ENCODE measurements at places on chromosomes 5 and 9.

- H3K36me3 ChIP-seq = no peaks in the 10 kb centered on the region
- H3K27me3 ChIP-seq = no peaks in the 10 kb centered on the region
- no peaks in the 10 kb centered on the region for H3K4me1 ChIP-seq
- H3K27ac ChIP-seq = no peak overlapping the region
- no peak overlapping the region for H3K4me3 ChIP-seq
These were observed 448.3 kb downstream of the TLE4 start for GRCh38 chr9:80020056-80020455.

- H3K27ac ChIP-seq = no peak overlapping the region
- no peaks in the 10 kb centered on the region for H3K4me1 ChIP-seq
- H3K36me3 ChIP-seq = no peaks in the 10 kb centered on the region
- no peak overlapping the region for H3K4me3 ChIP-seq
These were observed 64.3 kb upstream of the C6 start for GRCh38 chr5:41277476-41278245.

GRCh38 chr9:116416421-116416820 is 262.8 kb downstream of the PAPPA start:
- H3K27me3 ChIP-seq = no peaks in the 10 kb centered on the region
- no peak overlapping the region for H3K27ac ChIP-seq
- no peak overlapping the region for H3K4me3 ChIP-seq
- H3K4me1 ChIP-seq = no peaks in the 10 kb centered on the region
- no peak for DNase-seq

DNA sequence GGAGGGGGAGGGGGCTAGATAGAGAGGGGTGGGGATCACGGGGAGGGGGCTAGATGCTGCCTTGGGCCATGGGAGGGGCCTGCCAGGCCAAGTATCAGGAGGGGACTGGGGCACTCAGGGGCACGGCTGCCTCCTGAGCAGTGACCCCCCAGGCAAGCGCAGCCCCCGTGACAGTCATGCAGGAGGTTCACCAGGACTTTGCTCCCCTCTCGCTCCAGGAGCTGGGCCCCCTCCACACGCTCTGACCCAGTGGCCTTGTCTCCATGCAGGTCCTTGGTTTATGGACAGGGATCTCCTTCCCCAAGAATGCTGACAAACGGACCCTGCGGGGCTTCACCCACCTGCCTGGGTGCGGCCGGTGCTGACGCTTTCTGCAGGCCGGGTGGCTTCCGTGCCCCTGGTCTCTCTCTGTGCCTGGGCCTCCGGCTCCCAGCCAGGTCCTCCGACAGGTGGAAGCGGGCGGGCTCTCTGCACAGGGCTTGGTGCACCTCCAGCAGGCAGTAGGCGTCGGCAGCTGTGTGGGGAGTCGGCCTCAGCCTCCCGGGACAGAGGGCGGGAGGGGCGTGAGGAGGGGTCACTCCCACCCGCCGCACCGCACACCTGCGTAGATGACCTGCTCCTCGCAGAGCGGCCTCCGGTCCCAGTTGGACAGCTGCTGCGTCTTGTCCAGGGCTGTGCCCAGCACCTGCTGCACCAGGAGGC is 46.8 kb upstream of the NRARP start:
- DNase-seq = no peak
- H3K4me3 ChIP-seq = no peak overlapping the region
- no peaks in the 10 kb centered on the region for H3K36me3 ChIP-seq
- no peak overlapping the region for H3K27ac ChIP-seq
- H3K27me3 ChIP-seq = no peaks in the 10 kb centered on the region

GRCh38 chr9:114394523-114395333 is 6.9 kb upstream of the AKNA start:
- peak overlapping the region; percentile 87 for H3K27ac ChIP-seq
- no peak for DNase-seq
- H3K36me3 ChIP-seq = no peaks in the 10 kb centered on the region
- H3K4me1 ChIP-seq = peaks cover 63% of the 10 kb centered on the region
- no peaks in the 10 kb centered on the region for H3K27me3 ChIP-seq
- H3K4me3 ChIP-seq = peak overlapping the region; percentile 32

DNA sequence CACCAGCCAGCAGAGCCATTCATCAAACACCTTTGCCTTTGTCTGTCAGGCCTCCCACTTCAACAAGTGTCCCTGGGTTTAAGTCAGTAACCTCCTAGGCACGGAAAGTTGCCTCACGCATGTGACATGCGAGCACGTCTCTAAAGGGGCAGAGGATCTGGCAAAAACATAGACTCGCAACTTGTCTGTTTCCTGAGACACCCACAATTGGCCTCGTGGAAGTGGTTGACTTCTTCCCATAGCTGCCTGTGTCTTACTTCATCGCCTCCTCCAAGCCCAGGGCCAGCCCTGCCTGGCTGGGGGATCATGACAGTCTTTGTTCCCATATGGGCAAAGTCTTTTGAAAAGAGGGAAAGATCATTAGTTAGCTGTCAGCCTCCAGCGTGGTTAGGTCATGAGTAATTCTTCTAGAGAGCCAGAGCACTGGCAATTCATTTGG is 35.5 kb upstream of the GLRX start:
- DNase-seq = no peak
- no peaks in the 10 kb centered on the region for H3K36me3 ChIP-seq
- H3K4me1 ChIP-seq = peaks cover 65% of the 10 kb centered on the region
- H3K27me3 ChIP-seq = no peaks in the 10 kb centered on the region
- peak overlapping the region; percentile 88 for H3K27ac ChIP-seq

GRCh38 chr5:14025569-14026286 is 81.2 kb upstream of the DNAH5 start:
- no peak for DNase-seq
- H3K36me3 ChIP-seq = no peaks in the 10 kb centered on the region
- H3K4me3 ChIP-seq = no peak overlapping the region
- no peaks in the 10 kb centered on the region for H3K4me1 ChIP-seq

GRCh38 chr9:134284273-134284672 is 42.0 kb upstream of the RXRA start:
- DNase-seq = no peak
- no peak overlapping the region for H3K27ac ChIP-seq
- no peaks in the 10 kb centered on the region for H3K27me3 ChIP-seq
- H3K4me3 ChIP-seq = no peak overlapping the region
- H3K4me1 ChIP-seq = peaks cover 26% of the 10 kb centered on the region
- no peaks in the 10 kb centered on the region for H3K36me3 ChIP-seq

DNA sequence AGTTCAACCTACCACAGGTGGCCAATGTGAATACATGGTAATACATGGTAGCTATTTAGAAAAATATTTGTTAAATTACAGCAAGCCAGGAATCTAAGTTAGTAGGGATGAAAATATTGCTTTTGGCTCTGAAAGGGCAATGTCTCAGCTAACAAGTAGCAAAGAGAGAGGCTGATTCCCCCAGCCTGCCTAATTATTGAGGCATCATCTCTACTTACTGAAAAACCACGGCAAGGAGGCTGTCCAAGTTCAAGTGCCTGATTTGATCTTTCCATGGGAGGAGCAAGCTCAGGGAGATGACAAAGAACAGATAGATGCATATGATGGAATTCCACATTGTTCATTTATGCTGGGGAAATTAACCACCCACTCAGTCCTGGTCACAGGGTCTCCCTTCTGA is 28.7 kb upstream of the UBTD2 start:
- H3K4me1 ChIP-seq = no peaks in the 10 kb centered on the region
- H3K4me3 ChIP-seq = no peak overlapping the region
- no peak overlapping the region for H3K27ac ChIP-seq
- no peak for DNase-seq
- no peaks in the 10 kb centered on the region for H3K36me3 ChIP-seq

GRCh38 chr5:1144089-1144488 is 32.2 kb upstream of the SLC12A7 start:
- H3K4me3 ChIP-seq = no peak overlapping the region
- H3K27me3 ChIP-seq = no peaks in the 10 kb centered on the region
- peaks cover 11% of the 10 kb centered on the region for H3K4me1 ChIP-seq
- H3K36me3 ChIP-seq = no peaks in the 10 kb centered on the region
- H3K27ac ChIP-seq = no peak overlapping the region
- no peak for DNase-seq

DNA sequence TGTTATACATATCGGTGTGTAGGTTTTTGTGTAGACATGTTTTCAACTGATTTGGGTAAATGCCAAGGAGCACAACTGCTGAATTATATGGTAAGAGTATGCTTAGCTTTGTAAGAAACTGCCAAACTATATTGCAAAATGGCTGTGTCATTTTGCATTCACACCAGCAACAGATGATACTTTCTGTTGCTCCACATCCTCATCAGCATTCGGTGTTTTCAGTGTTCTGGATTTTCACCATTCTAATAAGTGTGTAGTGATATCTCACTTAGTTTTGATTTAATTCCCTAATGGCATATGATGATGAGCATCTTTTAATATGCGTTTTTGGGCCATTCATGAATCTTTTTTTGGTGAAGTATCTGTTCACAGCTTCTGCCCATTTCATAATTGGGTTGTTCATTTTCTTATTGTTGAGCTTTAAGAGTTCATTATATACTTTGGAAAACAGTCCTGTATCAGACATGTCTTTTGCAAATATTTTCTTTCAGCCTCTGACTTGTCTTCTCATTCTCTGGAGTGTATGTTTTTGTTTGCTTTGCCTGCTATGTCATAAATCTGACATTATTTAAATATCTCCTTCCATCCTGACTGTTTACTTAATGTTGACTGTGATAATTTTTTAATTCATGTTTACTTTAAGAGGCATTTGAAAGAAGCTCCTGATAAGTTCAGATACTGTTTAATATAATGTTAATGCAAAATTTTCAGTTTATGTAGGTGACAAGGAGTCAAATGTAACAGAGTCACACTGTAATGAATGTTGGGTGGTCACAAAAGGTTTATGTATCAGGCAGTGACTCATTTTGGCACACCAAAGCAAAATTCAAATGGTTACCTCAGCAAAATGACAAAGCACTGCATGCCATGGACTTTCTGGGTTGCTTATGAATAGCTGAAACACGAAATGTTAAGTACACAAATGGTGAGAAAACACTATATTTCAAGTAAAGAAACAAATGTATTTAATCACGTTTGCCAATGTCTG is 181.1 kb upstream of the DAB2 start:
- no peaks in the 10 kb centered on the region for H3K27me3 ChIP-seq
- H3K36me3 ChIP-seq = no peaks in the 10 kb centered on the region
- no peak for DNase-seq
- H3K4me3 ChIP-seq = no peak overlapping the region

- no peak for DNase-seq
- no peak overlapping the region for H3K4me3 ChIP-seq
- no peak overlapping the region for H3K27ac ChIP-seq
- H3K36me3 ChIP-seq = no peaks in the 10 kb centered on the region
- no peaks in the 10 kb centered on the region for H3K4me1 ChIP-seq
These were observed 558.5 kb upstream of the PTGER4 start for GRCh38 chr5:40121236-40121635.

- DNase-seq = no peak
- H3K36me3 ChIP-seq = no peaks in the 10 kb centered on the region
These were observed 3.3 kb downstream of the OR5C1 start for GRCh38 chr9:122791872-122792669.

DNA sequence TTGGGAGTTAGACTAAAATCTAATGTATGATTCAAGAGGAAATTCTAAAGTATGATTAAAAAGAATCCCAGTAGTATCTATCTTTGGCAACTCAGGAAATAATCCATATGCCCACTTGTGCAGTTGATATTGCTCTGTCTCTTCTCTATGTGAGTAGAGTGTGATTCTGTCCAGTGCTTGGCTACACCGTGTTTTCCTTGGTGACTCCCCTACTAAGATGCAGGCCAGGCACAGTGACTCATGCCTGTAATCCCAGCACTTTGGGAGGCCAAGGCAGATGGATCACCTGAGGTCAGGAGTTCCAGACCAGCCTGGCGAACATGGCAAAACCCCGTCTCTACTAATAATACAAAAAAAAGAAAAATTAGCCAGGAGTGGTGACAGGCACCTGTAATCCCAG is 495.4 kb downstream of the MAT2B start:
- DNase-seq = no peak
- H3K27me3 ChIP-seq = no peaks in the 10 kb centered on the region
- H3K36me3 ChIP-seq = no peaks in the 10 kb centered on the region
- no peak overlapping the region for H3K27ac ChIP-seq

- H3K27ac ChIP-seq = no peak overlapping the region
- H3K36me3 ChIP-seq = no peaks in the 10 kb centered on the region
- peaks cover 50% of the 10 kb centered on the region for H3K4me1 ChIP-seq
- H3K27me3 ChIP-seq = peaks cover 5% of the 10 kb centered on the region
These were observed 1.7 kb downstream of the STC2 start for GRCh38 chr5:173326501-173326960.

DNA sequence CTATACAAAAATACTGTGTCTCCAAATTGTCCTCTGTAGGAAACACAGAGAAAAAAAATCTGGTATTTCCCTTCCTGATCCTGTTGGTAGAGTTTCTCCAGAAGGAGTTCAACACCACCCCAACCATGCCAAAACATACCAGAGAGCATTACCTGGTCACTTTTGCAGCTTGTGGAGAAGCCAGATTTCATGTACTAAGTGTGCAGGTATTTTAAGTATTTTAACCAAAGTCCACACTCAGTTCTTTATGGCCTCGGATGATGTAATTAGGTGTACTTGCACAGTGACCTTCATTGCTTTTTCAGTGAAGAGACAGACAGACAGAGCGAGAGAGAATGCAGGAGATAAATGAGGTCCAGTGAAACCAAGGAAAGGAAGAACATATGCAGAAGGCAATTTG is 2046.8 kb upstream of the CDH9 start:
- H3K27me3 ChIP-seq = no peaks in the 10 kb centered on the region
- H3K27ac ChIP-seq = no peak overlapping the region
- no peak for DNase-seq
- no peaks in the 10 kb centered on the region for H3K36me3 ChIP-seq

DNA sequence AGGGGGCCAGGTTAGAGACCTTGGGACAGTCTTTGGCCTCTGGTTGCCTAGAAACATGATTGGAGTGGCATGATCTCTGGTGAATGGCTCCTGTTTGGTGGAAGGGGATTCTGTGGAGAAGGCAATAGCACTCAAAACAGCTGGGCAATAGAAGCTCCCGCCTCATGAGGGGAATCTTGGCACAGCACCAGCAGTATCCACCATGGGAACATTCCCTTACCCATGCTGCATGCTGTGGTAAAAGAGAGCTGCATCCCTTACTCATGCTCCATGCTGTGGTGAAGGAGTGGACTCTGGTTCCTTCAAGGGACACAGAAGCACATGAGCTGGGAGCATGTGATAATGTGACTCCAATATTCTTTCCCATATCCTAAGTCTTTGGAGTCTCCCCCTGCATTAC is 160.6 kb downstream of the PJA2 start:
- no peak for DNase-seq
- H3K4me1 ChIP-seq = no peaks in the 10 kb centered on the region
- H3K36me3 ChIP-seq = no peaks in the 10 kb centered on the region
- H3K27ac ChIP-seq = no peak overlapping the region
- no peaks in the 10 kb centered on the region for H3K27me3 ChIP-seq
- no peak overlapping the region for H3K4me3 ChIP-seq

DNA sequence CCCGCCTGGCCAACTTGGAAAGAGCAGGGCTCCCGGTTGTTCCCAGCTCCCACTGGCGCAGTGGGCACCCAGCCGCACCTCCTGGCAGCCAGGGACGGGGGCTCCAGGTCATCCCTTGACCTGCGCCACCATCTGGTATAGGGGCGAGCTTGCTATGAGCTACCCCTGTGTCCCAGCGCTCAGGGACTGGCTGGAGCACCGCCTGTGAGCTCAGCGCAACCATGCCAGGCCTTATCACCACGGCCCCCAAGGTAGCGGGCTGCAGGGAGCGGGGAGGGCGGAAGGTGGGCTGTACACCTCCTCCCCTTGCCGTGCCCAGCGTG is 15.4 kb upstream of the RASA1 start:
- H3K4me1 ChIP-seq = no peaks in the 10 kb centered on the region
- H3K36me3 ChIP-seq = no peaks in the 10 kb centered on the region
- DNase-seq = no peak
- H3K27me3 ChIP-seq = no peaks in the 10 kb centered on the region
- H3K4me3 ChIP-seq = no peak overlapping the region

GRCh38 chr5:78534905-78535200 is 113.7 kb downstream of the LHFPL2 start:
- peak overlapping the region; percentile 84 for H3K27ac ChIP-seq
- H3K36me3 ChIP-seq = no peaks in the 10 kb centered on the region
- H3K4me1 ChIP-seq = peaks cover 8% of the 10 kb centered on the region
- DNase-seq = no peak
- H3K4me3 ChIP-seq = no peak overlapping the region

Data from vagina (tissue), 2 donors.